ENCODE measurements at places on chromosomes 16 and 17. TPM values are rescaled to one million over a fixed set of nuclear protein-coding genes. Genes with fewer than 3 reads are reported as not detected.

GRB7 gene
- not detected for total RNA-seq

CCL7 gene
- not detected for total RNA-seq

KRT25 gene
- not detected for total RNA-seq

PPP1R27 gene
- not detected for total RNA-seq

KIFC3 gene
- 0.70 TPM for total RNA-seq

ATP2A1 gene
- total RNA-seq: 1.7 TPM

CD300E gene
- 5.7 TPM for total RNA-seq

CDK3 gene
- 4.6 TPM for total RNA-seq

TMEM114 gene
- total RNA-seq: not detected

CPHXL2 gene
- not detected for total RNA-seq

AANAT gene
- total RNA-seq: not detected

ABCC6 gene
- total RNA-seq: not detected

RHBDF2 gene
- 48.7 TPM for total RNA-seq

TVP23A gene
- total RNA-seq: not detected

PRR35 gene
- not detected for total RNA-seq

CLEC10A gene
- 0.40 TPM for total RNA-seq

SLC9A5 gene
- 1.3 TPM for total RNA-seq

SNX20 gene
- 44.0 TPM for total RNA-seq

CETP gene
- 2.3 TPM for total RNA-seq

CD300LB gene
- total RNA-seq: 0.34 TPM

TBC1D28 gene
- total RNA-seq: not detected

BIRC5 gene
- total RNA-seq: 0.40 TPM

MYH11 gene
- 0.29 TPM for total RNA-seq

TBX21 gene
- 7.9 TPM for total RNA-seq

GCGR gene
- not detected for total RNA-seq

CRYM gene
- total RNA-seq: 0.94 TPM

SLC22A31 gene
- total RNA-seq: 0.52 TPM

PRAC2 gene
- total RNA-seq: not detected

SLC52A1 gene
- 0.12 TPM for total RNA-seq

ABAT gene
- total RNA-seq: 8.7 TPM

MRM1 gene
- 3.4 TPM for total RNA-seq

CTRB1 gene
- total RNA-seq: not detected

CDH3 gene
- 0.37 TPM for total RNA-seq

HBZ gene
- total RNA-seq: not detected

ACTG1 gene
- 1,202 TPM for total RNA-seq

NPIPB8 gene
- 1.2 TPM for total RNA-seq
